ENCODE measurements at places on chromosomes 1 and 21.
A peak's percentile ranks its signal among the peaks of the same experiment; 100 is the strongest.

DNA sequence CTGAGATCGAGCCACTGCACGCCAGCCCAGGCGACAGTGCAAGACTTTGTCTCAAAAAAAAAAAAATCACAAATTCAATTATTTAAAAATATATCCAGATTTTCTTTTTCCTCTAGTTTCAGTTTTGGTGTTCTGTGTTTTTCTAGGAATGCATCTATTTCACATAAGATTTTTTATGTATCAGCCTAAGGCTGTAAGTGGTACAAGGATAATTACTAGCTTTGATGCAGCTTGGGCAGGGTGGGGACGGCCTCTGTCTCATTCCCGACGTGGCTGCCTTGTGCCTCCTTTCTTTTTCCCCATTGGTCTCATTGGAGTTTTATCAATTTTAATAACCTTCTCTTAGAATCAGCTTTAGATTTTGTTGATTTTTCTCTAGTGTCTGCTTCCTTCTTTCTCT is 6.9 kb downstream of the CCDC27 start:
- DNase-seq: no peak

GRCh38 chr1:225849925-225850324 is 32.3 kb downstream of the TMEM63A start:
- DNase-seq: peak; percentile 71

GRCh38 chr1:227947386-227947675 is 401 bp downstream of the WNT9A start:
- peak; percentile 20 for DNase-seq

DNA sequence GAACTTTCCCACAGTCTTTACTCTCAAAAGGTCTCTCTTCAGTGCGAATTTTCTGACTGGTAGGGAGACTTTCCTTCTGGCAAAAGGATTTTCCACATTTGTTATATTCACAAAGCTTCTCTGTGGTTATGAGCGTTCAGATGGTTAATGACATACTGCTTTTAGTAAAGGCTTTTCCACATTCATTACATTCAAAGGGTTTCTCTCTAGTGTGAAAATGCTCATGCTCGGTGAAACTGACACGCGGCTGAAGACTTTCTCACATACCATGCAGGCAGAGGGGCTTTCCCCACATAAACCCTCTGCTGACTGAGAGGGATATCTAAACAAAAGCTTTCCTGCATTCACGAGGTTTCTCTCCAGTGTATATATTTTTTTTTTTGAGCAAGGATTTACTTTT is 9.9 kb upstream of the KLF18 start:
- no peak for DNase-seq

DNA sequence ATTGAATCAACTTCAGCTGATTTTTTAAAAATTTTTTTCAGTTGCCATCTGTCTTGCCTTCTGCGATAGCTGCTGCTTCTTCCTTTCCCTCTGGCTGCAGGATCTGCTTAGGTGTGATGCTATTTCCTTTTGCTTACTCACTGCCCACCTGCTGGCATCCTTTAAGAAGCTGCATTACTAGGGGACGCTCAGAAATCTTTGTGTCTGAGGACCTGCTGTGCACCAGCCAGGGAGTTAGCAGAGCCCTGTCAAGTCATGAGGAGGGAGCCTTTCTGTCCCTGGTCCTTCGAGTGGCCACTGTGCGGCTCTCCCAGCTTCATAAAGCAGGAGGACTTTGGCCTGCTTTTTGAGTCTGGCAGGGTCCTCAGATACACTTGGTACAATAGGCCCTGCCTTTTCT is 327.8 kb downstream of the USH2A start:
- no peak for DNase-seq

DNA sequence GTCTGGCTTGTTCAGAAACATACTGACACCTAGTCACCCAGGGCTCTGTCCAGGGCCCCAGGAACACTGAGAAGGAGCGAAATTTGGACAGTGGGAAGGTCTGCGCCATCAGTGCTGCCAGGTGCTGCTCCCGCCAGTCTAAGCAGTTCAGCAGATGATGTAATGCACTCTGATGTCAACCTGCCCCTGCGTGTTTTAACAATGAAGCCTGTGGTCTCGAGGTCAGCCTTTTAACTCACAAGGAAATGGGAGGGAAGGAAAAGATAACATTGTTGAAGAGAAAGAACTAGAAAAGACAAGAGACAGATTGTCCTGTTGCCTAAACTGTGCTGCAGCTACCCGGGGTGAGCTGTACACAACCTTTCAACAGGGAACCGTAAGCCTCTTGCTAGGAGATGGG is 126.6 kb upstream of the IFFO2 start:
- DNase-seq: peak; percentile 58

GRCh38 chr1:6491480-6491962 is at the start of gene PLEKHG5:
TSS of gene PLEKHG5 (minus strand) at chr1:6491667. CDS start at chr1:6477571, 14,096 bp downstream.
- no peak for DNase-seq

- peak; percentile 37 for DNase-seq
Observed at GRCh38 chr1:226872437-226872836, 2.0 kb downstream of the PSEN2 start.
